G401 (cell line): ENCODE measurements at places on chromosomes 5 and 9. TPM values are rescaled to one million over a fixed set of nuclear protein-coding genes. Genes with fewer than 3 reads are reported as not detected.

- no peak for DNase-seq
Observed at GRCh38 chr5:135308245-135308644, 90.8 kb downstream of the MACROH2A1 start.

- no peak for DNase-seq
Observed at GRCh38 chr5:111071413-111071812, at the start of gene TSLP. TSS of gene TSLP (plus strand) at chr5:111071713. CDS start at chr5:111071891, 178 bp downstream.

DNA sequence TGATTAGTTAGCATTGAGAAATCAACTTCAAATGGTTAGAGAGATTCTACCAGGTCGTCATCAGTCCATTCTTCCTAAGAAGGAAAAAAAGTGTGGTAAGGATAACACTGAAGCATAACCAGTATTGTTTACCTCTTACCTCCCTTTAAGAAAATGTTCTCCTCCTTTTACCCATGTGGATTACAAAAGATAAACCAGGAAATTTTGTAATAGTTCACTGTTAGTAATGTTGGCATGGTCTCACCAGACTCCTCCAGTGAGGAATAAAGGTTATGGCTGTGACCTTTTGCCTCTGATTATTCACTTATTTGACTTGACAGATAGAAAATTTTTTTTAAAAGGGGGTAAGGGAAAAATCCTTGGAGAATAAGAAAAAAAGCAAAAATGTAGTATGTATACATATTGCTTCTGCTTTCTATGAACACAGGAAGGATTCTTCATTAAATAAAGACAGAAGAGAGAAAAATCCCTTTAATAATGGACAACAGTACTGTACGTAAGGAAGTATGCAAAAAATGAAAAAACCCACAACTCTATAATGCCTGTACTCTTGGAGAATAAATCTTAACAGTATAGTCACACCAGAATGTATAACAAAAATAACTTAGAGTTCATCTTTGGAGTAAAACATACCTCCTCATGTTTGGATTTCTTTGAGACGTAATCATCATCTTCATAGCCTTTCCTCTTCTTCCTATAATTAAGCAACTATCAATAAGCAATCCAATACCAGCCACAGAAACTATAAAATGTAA, 18.1 kb downstream of the CCNH start:
- DNase-seq: no peak

DNA sequence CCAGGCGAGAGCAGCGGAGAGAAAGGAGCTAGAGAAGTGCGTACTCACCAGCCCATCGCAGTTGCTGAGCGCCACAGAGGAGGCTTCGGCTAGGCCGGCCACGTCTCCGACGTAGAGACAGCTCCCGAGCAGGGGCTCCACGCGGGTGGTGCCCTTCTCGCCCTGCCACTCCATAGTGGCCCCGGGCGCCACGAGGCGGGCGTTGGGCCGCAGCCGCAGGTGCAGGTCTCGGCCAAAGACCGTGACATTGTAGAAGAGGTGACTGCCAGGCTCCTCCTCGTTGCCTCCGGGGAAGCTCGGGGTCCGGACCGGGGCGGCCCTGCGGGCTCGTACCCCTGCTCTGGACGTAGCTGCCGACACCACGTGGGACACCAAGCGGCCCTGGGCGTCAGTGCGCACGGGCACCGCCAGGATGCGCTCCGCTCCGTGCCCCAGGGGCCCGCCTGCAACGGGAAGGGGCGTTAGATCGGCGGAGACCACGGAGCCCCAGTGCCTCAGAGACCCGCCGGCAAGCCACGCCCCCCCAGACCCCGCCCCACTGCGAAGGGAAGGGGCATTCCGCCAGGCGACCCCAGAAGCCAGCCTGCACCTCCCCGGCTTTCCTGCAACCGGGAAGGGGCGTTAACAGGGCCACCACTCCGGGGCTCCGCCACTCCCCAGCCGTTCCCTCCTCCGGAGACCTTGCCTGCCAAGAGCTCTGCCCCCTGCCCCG, 1.4 kb downstream of the ADAMTS2 start:
- no peak for DNase-seq

DNA sequence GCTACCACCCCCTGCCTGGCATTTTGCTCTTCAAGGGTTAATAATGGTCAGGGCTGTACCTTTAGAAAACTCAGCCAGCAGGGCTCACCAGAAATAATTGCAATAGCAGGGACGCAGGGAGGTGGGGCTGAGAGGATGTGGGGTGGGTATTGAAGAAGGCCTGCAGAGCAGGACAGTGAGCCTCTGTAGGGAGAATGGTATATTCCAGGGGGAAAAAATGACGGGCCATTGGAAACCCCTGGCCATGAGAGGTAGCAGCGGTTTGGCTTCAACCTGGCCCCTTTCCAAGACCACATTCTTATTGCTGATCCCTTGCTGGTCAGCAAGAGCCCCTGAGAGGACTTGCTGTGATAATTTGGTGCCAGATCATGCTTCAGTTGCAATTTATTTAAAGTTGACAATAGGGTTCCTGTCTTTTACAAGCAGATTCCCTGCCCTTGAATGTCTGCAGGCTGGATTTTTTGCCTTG, 36.7 kb upstream of the CTNNA1 start:
- DNase-seq: no peak

OLFM1 gene
- total RNA-seq: 5.9 and 6.5 TPM in 2 replicates

GRCh38 chr5:180213657-180214207, 4.7 kb upstream of the RASGEF1C start:
- no peak for DNase-seq
